AG08396 (cell line): ENCODE measurements at places on chromosomes 2 and 18.

DNA sequence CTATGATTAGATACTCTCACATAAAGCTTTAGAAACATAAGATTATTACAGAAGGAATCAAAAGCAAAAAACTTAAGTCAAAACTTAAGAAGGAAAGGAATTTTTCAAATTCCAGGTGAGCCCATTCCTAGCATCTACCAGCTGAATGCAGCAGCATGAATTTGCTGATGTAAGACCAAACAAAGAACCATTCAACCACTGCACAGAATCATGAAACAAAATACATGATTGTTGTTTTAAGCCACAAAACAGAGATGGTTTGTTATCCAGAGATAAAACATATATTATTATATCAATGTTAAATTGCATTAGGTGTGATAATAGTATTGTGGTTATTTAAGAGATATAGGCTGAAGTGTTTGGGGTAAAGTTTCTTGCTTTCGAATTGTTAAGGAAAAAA lies 29.0 kb downstream of the PIGN start:
- DNase-seq = no peak

DNA sequence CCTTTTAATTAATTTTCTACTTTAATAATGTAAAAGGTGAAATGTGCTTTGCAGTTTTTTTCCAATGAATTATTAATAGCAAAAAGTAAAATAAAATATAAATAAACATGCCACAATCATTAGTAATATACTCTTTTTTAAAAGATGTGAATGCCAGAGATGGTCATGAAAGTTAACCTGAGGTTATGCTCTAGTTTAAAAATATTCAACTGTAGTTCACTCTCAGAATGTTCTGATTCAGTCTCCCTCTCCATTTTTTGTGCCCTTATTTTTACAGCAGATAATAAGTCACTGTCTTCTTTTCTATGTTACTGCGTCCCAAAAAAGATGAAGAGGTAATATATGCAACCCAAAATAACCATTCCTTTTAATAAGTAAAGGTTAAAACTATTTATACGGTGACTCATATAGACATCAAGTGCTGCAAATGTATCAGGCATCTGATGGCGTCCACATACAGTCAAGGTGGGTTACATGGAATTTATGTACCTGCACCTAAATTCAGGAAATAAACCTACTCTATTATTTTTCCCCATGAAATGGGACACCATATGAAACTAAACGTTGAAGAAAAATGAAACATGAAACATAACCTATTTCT lies 153.6 kb upstream of the ZNF804A start:
- no peak for DNase-seq

- no peak for DNase-seq
Measured at GRCh38 chr18:470661-471501, 29.6 kb downstream of the COLEC12 start.

DNA sequence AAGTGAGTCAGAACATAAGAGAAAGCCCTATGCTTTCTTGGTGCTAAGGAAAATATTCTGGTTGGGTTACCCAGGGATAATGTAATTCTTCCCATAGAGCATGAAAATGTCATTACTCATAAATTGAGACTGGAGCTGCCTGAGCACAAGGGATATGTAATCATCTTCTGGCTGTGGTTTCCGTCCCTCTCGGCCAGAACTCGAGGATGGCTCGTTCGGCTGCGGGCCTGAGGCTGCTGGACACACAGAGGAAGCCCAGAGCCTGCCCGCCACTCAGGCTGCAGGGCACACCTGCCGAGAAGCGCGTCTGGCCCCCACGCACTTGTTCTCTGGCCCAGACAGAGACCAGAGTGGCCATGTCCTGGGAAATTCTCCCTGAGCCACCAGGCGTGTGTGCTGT lies 104.9 kb downstream of the ASAP2 start:
- DNase-seq = peak; percentile 77

- DNase-seq = no peak
Measured at GRCh38 chr18:59229701-59230443, 9.9 kb downstream of the GRP start.

- DNase-seq = no peak
Measured at GRCh38 chr2:168787098-168787781, 15.2 kb upstream of the NOSTRIN start.

DNA sequence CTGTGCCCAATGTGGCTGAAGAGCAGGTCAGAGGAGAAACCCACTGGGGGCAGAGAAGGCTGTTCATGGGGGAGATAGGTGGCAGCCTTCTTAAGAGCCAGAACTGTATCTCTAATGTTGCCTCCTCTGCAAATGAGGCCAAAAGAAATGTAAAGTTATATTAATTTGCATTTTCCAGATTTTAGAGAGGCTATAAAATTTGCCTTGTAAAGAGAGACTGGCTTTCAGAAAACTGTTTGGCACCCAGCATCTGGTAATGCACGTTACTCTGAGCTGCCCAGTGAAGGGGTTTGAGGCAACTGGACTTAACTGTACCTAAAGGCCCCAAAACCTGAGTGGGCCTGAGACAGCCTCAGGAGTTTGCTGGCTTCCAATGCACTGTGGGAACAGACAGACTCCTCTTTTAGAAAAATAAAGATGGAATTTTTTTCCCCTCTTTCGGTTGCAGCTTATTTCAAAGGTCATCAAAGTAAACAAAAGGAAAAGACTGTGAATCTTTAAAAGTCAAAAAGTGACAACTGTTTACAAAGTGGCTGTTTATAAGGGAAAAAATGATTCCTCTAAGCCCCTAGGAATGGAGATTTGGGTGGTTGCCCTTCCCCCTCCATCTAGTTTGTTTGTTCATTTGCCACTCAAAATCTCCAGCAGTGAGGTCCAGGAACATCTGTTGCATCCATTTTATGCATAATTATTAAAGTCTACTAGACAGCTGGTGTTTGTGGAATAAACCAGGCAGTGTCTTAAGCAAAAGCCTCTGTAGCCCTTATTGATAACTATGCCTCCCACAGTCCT lies 132.2 kb upstream of the ZFP36L2 start:
- no peak for DNase-seq

GRCh38 chr2:29246383-29247300 lies 131.4 kb downstream of the CLIP4 start:
- no peak for DNase-seq

GRCh38 chr2:101188683-101189405 lies 37.7 kb upstream of the TBC1D8 start:
- DNase-seq = peak; percentile 61

GRCh38 chr2:141271346-141271745 lies 859.5 kb downstream of the LRP1B start:
- DNase-seq = no peak
